GDM1 (cell line): ENCODE measurements at places on chromosomes 12 and 14.

DNA sequence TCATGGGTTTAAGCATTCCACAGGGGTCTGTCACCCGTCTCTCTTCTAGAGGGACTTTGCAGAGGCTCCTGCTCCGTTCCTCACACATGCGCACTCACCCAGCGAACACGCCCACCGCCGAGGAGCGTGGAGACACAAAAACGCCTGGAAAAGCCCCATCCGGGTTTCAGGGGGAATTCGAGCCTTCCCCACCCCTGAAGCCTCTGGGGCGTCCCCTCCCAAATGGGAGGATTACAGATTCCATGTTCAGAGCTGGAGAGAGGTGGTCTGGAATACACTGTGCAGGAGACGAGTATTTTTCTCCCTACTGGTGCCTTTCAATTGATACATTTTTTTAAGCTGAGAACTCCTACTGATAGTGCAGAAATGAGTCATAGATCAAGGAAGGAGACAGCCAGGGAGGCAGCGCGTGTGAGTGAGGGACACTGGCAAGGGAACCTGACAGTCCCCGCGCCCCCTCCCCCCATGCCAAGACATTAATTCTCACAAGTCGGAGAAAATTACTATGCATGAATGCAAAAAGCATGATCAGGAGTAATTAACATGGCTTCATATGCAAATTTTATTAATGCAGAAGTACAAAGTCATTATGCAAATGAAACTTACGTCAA, 36.9 kb downstream of the BCL11B start:
- no peak for DNase-seq

DNA sequence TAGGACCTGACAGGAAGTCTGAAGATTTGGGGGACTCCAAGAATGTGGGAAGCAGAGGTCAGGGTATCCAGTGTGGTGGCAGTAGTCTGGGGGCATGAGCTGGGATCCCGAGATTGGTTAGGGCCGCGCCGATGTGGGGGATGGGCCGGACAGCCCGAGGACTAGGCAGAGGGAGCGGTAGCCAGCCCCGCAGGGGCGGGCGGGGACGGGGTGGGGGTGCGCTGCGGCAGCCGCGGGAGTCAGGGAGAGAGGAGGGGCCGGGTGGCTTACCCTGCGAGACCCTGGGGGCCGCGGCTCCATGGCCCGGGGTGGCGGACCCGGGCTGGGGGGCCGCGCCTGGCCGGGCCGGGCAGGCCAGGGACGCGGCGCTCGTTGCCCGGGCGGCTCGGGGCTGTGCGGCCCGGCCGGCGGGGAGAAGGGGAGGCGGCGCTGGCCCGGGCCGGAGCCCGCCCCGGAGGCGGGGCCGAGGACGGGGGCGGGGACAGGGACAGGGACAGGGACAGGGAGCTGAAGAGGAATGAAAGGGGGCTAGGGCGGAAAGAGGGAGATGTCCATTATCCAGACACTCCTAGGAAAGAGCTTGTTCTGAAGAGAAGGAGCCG, 5.6 kb downstream of the ZNF385A start:
- DNase-seq, result no peak

GRCh38 chr12:97567619-97568110, 105.1 kb downstream of the RMST start:
- no peak for DNase-seq

DNA sequence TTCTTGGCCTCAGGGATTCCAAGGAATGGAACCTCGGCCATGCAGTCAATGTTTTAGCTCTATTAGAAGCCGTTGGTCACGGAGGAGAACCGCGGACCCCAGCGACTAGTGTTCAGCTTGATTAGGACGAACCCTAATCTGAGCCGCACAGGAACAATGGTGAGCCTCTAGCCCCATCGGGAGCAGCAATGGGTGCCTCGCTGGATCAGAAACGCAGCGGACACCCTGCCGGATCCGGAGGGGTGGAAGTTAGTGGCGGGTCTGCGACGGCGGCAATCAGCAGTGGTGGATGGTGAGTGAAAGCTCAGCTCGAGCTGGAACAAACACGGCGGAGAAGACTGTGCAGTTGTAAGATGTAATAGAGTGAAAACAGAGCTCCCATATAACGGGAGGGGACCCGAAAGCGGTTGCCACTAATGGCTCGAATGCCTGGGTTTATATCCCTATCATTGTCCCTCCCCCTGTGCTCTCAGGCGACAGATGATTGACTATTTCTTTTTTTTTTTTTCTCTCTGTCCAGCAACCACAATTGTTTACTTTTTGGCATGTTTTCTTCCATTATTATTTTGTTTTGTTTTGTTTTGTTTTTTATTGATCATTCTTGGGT, 127.7 kb downstream of the ZNF664 start:
- no peak for DNase-seq

- no peak for DNase-seq
These were observed 812.8 kb downstream of the C12orf50 start for GRCh38 chr12:87216436-87216835.
